Suppressor macrophage treated with lipopolysaccharide for 4 hours (primary cell): ENCODE measurements at places on chromosomes 3 and 15.

- DNase-seq = no peak
Measured at GRCh38 chr3:13019243-13020095, 53.8 kb downstream of the IQSEC1 start.

GRCh38 chr15:77851691-77852090 is 219.0 kb upstream of the LINGO1 start:
- DNase-seq = no peak

DNA sequence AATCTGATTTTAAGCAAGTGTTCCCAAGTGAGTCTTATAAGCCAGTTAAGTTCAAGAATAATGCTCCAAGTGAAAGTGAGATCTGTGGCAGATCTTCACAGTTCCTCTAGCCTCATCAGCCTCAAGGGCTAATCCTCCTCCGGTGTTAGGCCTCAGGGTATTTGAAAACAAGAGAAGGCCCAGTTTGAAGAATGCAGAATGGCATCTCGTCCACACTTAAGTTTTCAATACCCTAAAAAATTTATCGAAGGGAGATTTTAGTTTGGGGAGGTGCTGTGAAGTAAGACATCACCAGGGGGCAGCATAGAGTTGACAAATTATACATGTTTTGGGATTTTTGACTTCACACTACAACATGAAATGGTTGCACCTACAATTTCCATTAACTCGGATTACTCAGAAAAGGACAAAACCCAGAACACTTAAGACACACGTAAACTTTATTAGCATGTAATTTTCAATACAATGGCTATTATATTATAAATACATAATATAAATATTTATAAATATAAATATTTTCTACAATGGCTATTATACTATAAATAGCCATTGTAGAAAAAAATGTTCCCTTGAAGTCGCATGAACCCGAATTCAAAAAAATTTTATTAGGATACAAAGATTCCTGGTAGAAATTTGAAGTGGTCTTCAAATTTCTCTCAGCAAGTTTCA is 2.3 kb upstream of the TMEM266 start:
- peak; percentile 71 for DNase-seq

DNA sequence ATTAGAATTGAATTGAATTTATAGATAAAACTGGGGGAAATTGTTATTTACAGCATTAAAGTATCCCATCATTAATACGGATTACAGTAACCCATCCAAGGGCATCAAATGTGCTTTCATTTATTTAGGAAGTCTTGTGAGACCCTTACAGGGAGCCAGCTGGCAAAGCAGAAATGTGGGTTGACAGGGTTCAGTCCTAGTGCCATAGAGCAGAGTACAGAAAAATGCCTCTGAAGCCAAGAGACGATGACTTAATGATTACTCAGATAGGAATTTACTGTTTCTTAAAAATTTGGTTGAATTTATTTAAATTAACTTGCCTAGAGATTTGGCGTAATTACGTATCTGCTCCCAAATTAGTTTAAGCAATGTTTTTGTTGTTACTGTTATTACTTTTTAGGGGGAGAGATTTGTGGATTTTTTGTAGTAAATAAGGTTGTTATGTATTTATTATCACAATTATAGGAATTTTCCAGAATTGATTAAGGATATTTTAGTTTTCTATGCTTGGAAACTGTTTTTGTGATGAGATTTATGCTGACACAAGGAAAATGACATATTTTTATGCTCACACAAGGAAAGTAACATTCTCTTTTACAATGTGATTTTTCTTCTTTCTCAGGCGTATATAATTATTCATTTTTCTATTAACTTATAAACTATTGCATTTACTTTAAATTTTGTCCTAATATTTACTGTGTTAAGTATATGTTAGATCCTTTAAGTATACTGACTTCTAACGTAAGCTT is 152.0 kb downstream of the EPHA6 start:
- DNase-seq = no peak

DNA sequence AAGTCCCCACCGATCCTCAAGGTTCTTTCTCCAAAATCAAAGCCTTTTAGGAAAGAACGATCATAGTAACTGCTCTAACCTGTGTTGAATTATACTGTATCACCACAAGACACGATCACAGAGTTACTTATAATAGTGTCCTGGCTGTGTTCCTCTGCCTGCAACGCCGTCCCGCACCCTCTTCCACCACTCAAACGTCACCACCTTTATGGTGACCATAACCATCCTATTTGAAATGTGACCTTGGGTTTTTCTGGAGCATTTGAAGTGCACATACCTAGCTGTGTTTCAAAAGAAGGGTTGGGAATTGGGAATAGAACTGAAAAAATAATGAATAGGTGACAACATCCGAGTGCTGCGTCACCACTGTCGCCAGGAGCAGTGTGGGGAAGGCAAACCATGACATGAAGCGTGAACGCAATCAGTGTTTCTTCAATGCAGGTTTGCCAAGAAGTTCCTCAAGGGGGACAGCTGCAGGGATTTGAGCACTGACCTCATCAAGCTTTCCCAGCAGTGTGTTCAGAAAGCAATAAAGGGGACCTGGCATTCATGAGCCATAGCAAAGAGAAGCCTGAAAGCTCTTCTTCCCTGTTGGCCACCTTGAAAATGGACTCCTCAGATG is 769 bp upstream of the SELENOS start:
- DNase-seq = no peak

GRCh38 chr15:60134609-60135008 is 130.5 kb downstream of the FOXB1 start:
- no peak for DNase-seq

DNA sequence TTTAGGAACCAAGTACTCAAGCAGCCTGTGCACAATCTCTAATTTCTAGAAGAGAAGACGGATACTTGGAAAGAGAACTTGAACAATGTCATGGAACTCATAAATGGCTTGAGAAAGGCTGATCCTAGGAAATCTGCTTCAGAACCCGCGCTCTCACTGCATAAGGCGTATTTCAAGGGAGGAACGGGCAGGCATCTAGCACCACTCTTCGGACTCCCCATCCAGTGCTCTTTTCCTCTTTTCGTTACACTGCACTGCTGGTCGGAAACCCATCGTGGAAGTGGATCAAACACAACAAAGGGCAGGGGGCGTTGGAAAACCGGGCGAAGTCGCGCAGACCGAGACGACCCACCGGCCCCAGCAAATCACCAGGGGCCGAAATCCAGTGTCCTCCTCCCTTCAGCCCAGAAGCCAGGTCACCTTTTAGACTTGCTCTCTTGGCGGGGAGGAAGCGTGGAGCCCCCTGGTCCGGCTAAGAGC is 539 bp upstream of the TLNRD1 start:
- DNase-seq = no peak

DNA sequence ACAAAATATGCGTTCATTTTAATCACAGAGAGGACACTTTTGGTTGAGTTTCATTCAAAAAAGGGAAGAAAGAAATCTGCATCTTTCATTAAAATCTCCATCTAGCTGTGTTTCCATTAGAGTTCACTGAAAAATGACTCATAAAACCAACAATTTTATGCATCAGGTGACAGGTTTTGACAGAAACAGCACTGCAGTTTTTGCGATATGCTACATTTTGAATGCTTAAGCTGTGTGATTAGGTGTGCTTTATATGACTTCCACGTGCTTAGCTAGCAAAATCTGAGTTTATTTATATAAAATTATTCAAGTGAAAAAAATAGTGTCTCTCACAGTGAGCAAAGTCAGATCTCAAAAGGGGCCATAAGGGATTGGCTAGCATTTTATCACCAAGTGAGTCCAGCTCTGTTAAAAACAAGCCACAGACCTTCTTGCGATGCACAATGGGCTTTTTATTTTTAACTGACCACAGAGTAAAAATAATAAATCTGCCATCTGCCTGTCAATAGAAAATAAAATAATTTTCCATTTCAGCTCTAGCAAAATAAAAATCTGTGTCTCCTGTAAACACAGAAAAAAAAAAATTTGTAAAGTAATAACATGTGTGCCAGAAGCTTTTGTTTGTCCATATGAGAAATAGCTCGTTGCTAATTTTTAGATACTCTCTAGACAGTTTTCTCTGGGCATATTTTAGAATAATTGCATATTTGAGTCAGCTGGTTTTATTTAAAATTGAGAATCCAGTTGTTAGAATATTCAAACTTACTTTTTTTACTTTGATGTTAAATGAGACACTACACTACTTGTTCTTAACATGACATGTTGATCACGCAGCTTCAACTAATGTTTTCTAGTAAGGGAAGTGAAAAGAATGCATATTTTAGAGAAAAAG is 409.8 kb downstream of the ROBO2 start:
- DNase-seq = no peak
